ENCODE measurements at places on chromosomes 12 and 14.

DNA sequence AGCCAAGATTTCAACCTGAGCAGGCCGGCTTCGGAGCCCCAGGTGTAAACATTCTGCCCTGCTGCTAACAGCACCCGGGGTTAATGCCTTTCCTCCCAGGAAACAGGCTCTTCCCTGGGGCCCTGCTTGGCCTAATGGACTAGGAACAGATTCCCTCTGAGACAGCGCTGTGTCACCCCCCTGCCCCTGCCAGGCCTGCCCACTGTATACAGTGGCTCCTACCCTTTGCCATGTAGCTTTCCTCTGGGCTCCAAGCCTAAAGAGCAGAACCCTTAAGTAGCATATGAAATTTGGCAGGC lies 28.3 kb upstream of the BCDIN3D start:
- DNase-seq = no peak

GRCh38 chr14:104981699-104982541 lies 3.7 kb upstream of the CLBA1 start:
- no peak for DNase-seq

- DNase-seq = no peak
Observed at GRCh38 chr14:62187265-62187664, 425.0 kb downstream of the SNAPC1 start.

- no peak for DNase-seq
Observed at GRCh38 chr14:66273261-66273832, 212.8 kb upstream of the CCDC196 start.

GRCh38 chr14:89292579-89293313 lies 124.3 kb downstream of the FOXN3 start:
- no peak for DNase-seq

GRCh38 chr14:55028066-55028465 lies 1.0 kb downstream of the SOCS4 start:
- DNase-seq = no peak

DNA sequence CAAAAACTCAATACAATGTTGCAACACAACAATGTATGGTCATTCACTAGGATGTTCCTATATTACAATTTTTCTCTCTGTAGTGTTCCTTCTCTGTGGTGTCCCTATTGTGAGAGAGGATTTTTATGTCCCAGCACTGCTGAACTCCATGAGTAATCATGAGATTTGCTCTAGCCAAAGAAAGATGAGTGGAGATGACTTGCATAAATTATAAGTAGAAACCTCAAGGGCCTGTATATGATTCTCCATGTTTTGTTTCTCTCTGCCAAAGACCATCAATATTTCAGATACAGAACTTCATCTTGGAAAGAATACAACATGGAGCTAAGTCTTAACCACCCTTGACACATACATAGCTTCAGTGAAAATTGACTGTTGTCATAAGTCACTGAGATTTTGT lies 579.1 kb downstream of the TMTC2 start:
- no peak for DNase-seq

DNA sequence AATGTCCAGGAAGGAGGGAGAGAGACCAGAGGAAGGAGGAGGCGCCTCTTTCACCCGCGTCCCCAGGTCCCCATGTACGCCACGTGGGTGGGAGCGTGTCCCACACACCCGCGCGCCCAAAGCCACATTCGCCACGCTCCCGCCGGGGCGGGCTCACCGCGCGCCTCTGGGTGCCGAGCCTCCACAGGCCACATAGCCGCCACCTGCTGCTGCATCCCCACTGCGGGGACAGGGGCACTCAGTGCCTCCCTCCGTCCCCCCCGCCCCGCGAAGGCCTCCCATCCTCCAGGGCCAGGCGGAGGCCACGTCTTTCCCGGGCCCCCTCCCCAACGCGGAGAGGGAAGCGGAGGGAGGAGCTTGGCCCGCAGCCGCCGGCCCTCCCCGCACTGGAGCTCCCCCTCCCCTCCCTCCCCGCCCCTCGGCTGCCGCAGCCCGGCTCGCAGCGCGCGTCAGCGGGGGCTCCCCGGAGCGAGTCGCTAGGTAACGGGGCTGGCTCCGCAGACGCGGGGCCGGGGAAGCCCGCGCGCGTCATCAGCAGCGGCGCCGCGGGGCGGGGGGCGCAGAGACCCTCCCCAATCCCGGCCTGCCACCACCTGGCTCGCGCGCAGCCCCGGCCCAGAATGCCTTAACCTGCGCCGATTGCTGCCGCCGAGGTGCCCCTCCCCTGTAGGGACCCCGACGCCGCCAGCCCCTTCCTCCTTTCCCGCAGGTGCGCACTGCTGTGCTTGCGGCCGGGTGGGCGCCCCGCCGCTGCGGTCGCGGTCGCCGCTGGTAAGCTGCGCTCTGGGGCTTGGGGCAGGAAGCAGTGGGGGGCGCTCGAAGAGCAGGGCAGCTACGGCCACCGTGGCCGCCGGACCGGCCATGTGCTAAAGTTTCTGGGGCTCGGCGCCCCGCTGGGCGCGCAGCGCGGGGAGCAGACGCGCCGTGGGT lies 536 bp upstream of the TUNAR start:
- no peak for DNase-seq

- DNase-seq = no peak
Observed at GRCh38 chr12:87234898-87235297, 794.3 kb downstream of the C12orf50 start.

- DNase-seq = no peak
Observed at GRCh38 chr12:70890895-70891832, 29.4 kb downstream of the PTPRR start.

DNA sequence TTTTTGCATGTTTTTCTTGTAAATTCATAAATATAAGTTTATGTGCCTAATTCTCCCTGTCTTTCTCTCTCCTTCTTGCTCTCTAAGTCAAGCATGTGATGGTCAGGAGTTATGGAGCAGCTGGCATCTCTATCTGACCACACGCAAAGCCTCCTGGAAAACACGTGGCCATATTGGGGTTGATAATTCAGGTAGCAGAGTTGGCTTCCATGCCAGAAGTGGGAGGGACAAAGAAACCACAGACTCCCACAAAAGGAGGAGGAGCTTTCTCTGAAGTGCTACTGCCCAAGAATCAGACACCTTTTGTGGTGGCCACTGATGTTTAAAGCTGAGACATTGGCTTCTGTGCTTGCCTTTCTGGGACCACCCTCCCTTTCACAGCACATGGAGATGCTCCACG lies 517.6 kb upstream of the TMEM132C start:
- DNase-seq = no peak

- DNase-seq = no peak
Observed at GRCh38 chr12:1773937-1774655, 46.3 kb upstream of the LRTM2 start.

GRCh38 chr14:43541356-43541755 lies 965.7 kb downstream of the FSCB start:
- no peak for DNase-seq

DNA sequence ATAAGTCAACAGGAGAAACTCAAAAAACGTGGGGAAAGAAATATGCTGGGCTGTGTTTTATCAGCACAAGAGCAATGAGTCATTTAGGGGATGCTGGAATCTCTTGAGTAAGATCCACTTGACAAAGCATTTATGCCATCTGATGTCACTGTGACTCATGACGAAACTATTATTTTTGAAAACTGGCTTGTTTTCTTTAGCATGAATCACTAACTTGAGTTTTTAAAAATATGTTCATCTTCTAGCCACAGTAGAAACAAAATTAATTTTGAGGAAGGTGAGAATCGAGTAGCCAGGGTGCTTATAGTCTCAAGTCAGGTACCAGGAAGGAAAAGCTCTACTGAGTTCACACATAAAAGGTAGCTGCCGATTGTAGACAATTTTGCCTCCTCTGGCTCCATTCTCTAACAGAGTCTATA lies 456.2 kb upstream of the MGAT4C start:
- DNase-seq = no peak

DNA sequence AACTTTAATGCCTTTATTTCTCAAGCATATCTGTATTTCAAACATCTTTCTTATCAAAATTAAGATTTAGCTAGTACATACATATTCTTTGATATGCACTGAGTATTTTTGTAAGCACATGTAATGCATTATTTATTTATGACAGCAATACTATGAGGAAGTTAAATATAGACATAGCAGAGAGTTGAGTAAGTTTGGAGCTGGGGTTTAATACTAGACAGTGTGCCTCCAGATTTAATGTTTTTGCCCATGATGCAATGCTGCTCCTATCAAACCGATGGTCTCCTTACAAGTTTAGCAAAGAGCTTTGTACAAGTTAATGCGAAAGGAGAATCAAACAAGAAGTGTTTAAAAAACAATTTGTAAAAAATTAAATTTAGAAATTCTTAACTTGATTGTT lies 826.6 kb upstream of the MGAT4C start:
- no peak for DNase-seq

GRCh38 chr12:108442067-108442466 lies 73.0 kb upstream of the FICD start:
- no peak for DNase-seq

GRCh38 chr12:3523058-3523457 lies 32.1 kb downstream of the PRMT8 start:
- no peak for DNase-seq

- no peak for DNase-seq
Observed at GRCh38 chr12:120055231-120056000, 61.1 kb downstream of the RAB35 start.

GRCh38 chr12:8668441-8668840 lies 5.8 kb upstream of the MFAP5 start:
- DNase-seq = no peak

DNA sequence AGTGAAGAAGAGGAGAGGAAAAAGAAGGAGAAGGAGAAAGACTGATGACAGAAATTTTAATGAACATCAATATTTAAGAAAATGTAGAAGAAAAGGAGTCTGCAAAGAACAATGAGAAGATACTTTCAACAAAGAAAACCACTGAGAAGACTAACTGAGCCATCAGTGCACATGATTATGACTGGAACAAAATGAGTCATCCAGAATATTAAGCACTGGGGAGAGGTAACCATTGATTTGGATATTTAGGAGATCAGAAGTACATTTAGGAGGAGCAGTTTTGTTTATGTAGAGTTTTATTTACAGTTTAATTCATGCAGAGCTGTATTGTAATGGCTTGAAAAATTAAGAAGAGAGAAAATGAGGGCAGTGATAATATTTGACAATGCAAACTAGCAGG lies 159.1 kb downstream of the C12orf50 start:
- no peak for DNase-seq

GRCh38 chr14:81435391-81436295 lies 35.5 kb upstream of the STON2 start:
- peak; percentile 31 for DNase-seq

- DNase-seq = no peak
Observed at GRCh38 chr12:3578557-3578956, 87.6 kb downstream of the PRMT8 start.

GRCh38 chr12:27865421-27865820 lies 85.4 kb upstream of the MANSC4 start:
- DNase-seq = no peak

DNA sequence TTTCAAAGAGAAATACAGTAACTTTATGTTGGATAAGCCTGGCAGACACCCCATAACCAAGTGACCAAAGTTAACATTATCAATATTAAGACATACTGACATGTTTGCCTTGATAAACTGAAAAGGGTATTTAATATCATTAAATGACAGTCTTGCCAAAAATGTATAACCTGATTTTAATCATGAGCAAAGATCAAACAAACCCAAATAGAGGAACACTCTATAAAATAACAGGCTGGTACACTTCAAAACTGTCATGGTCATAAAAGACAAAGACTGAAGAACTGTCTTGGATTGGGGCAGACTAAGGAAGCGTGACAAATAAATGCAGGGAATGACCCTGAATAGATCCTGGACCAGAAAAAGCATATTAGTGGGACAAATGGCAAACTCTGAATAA lies 64.0 kb downstream of the AKAP6 start:
- no peak for DNase-seq

DNA sequence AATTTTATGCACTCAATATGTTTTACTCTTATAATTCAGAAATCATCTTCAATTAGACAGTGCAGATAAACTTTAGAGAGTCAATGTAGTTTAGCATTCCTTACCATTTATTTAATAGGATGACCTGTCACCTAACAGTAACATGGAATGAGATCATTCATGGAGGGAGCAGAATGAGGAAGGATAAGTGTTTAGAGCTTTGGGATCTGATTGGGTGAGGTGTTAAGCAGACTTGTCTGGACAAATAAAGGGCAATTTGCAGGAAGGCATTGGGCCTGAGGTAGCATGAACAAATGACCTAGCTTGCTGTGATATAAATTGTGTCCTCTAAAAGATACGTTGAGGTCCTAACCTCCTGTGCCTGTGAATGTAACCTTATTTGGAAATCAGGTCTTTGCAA lies 187.4 kb downstream of the C12orf42 start:
- no peak for DNase-seq

DNA sequence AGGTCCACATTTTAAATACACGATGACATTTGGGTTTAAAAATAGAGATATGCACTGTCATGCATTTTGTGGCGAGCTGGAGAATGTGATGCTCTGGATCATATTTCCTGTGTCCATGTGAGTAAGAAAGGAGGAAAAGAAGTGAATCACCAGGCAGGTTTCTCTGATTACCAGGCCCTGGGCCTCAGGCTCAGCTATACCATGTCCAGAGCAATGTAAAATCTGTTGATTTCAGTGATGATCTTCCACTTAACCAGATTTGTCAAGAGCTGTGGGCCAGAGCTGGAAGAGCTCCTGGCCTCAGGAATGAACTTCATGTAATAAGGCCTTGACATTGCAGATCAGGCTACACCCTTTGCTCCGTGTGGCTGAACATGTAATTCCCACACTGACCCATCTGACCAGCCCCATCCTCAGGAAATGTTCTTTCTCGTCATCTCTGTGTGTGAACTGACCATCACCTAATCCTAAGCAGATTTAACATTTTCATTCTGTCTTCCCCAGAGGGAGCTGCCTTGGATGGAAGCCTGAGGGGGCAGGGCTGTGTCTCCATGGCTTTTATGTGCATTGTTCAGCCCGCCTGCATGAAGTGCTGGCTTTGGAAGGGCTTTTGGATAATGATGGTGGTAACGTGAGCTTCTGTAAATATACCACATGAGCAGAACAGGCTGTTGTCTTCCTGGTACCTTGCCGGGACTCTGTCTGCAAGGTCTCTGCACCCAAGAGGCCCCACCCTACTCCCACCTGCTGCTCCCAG lies 54.5 kb downstream of the CRACR2A start:
- DNase-seq = no peak

DNA sequence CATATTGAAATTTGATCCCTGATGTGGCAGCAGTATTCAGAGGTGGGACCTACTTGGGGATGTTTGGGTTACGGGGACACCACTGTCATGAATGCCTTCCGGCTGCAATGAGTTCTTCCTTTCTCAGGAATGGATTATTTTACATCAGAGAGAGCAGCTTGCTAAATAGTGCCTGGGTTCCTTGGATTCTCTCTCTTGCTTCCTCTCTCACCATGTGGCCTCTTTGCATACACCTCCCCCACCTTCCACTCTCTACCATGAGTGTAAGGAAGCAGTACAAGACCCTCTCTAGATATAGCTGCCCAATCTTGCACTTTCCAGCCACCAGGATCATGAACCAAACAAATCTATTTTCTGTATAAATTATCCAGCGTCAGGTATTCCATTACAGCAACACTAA lies 15.4 kb upstream of the SCAF11 start:
- DNase-seq = no peak
